Midbrain (tissue), 1 donor: ENCODE measurements at places on chromosomes 4 and X.

- no peak for DNase-seq
Measured at GRCh38 chr4:37631551-37631950, 54.6 kb downstream of the RELL1 start.

GRCh38 chr4:24978291-24979075, 52.3 kb downstream of the LGI2 start:
- DNase-seq = no peak

GRCh38 chrX:101230636-101231035, 11.1 kb downstream of the DRP2 start:
- no peak for DNase-seq

- no peak for DNase-seq
Measured at GRCh38 chrX:151552743-151553142, 10.7 kb upstream of the PASD1 start.

- no peak for DNase-seq
Measured at GRCh38 chr4:184889666-184890335, 64.0 kb upstream of the ACSL1 start.

DNA sequence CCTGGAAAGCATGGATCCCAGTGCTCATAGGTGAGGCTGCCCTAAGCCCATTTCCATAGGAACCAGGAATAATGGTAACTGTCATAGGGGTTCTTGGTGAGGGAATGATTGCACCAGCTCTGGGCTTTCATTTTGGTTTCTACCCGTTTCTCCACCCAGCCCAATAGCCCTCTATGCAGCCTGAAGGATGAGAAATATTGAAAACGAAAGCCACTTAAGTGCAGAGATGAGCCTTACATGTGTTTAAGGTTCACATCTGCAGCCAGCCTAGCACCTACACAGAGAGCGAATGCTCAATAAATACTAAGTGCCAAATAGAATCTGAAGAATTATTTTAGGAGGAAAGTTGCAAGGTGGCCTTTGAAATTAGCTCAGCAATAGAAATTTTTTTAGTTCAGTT, 60.4 kb downstream of the MCF2 start:
- DNase-seq = no peak

DNA sequence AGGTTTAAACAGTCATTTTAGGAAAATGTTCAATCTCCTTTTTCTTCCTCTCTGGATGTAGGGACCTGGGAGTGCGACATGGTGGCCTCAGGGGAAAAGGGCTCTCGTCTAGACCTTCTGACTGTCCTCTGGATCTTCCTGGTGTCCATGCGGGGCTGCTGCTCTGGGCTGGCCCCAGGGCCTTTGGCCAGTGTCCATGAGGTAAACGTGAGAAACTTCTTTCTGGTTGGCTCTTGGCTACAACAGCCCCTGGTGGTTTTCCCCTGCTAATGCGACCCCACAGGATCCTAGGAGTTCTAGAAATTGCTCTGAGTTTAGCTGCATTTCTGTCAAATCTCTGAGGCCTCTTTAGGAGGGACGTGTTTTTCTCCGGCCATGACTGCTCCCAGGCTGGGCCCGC, 85.7 kb downstream of the MFAP3L start:
- no peak for DNase-seq

DNA sequence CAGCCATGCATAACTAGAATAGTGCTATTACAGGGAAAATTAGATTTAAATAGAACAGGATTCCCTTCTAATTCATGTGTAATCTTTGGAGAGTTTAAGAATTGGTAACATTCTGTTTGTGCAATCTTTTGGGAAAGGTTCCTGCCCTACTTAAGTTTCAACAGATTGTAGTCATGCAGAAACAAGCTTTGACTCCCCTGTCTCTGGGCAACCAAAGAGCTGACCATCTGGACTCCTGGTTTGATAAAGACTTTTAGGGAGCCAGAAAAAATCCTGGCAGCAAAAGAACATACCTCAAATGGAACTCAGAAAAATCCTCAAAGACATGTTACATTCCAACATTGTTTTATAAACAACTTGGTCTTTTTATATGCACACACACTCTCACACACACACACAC, 191.1 kb upstream of the NEIL3 start:
- no peak for DNase-seq

DNA sequence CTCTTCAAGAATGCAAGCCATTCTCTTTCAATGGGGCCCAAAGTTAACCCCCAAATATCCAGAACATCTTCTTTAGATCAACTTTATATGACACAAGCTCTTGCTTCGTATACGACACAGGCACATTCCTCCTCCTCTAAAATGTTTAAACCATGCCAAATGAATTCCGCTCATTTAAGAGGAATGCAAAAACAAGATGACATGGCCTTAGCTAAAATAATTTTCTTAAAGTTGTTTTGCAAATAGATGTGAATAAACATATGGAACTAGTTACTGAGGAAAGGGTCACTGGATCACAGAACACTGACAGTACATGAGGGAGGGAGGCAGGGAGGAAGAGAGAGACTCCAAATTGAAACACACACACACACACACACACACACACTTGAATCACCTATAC, 97.4 kb downstream of the RASL11B start:
- no peak for DNase-seq

- DNase-seq = no peak
Measured at GRCh38 chr4:130163701-130164100, 1067.7 kb downstream of the C4orf33 start.

DNA sequence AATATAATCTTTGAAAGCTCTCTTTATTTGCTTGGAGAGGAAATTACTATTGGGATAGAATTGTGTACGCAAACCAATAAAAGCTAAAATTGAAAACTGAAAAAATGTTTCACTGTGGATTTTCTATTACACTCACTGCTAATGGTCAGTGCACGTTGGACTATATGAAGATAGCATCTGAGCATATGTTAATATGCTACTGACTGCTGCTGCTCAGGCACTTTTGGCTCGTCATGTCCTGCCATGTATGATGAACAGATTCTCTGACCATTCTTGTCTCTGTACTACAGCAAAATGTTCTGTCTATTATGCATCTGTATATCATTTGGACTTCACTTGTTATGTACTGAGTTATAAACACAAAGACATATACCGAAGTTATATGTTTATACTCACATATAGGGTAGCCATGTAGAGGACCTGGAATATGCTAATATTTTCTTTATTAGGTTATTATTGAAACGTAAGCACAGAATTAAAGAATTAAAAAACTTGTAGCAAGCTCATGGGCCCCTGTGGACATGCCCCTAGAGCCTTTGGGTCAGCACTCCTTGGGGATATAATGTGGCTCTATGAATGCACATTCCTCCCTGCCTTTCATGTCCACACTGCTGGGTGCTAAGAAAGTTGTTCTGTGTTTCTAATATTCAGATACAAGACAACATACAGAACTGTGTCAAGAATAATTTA, 120.8 kb downstream of the ANK2 start:
- DNase-seq = no peak

DNA sequence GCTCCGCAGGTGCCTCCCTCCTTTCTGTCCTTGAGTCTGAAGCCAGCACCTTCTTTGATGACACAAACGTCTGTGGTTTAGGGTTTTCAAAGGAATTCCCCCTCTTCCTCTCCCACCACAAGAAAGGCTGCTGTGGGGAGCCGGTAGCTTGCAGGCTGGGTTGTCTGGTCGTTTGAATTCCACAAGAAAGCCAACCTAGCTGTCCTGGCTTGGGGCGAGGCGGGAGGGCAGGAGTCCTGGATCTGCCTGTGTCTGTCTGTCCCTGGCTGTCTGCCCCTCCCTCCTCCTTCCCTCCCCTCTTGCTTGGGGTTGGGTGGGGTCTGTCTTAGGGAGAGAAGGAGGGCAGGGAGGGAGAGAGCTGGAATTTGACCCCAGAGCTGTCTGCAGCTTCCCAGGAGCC, 56.3 kb downstream of the SHROOM2 start:
- no peak for DNase-seq

DNA sequence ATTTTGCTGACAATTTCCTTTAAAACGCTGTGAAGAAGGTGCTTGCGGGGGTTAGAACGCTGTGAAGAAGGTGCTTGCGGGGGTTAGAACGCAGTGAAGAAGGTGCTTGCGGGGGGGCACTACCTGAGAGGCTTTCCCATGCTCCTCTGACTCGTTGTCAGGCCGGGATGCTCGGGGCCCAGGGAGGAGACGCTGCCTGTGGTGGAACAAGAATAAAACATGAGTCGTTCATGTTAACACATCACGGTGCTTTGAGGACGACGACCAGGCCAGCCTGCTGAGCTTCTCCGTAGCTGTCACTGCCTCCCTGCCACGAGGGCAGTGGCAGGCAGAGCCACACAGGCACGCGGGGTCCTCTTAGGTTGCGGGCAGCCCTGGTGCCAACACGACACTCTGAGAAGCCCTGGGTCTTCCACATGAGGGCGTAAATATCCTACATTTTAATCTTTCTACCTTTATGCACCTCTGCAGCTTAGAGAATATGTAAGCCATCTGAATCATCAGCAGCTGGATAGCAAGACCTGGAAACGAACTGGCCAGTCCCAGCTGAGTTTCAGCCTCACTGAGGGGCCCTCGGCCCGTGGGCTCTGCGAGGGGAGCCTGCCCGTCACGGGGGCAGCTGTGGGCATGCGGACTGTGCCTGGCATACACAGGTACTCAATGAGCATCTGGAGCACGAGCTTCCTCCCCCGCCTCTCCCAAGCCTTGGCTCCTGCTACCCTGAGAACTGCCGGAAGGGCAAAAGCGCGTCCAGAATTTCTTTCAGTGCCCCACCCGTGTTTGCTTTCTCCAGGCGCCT, 47.0 kb downstream of the FGFRL1 start:
- DNase-seq = no peak

DNA sequence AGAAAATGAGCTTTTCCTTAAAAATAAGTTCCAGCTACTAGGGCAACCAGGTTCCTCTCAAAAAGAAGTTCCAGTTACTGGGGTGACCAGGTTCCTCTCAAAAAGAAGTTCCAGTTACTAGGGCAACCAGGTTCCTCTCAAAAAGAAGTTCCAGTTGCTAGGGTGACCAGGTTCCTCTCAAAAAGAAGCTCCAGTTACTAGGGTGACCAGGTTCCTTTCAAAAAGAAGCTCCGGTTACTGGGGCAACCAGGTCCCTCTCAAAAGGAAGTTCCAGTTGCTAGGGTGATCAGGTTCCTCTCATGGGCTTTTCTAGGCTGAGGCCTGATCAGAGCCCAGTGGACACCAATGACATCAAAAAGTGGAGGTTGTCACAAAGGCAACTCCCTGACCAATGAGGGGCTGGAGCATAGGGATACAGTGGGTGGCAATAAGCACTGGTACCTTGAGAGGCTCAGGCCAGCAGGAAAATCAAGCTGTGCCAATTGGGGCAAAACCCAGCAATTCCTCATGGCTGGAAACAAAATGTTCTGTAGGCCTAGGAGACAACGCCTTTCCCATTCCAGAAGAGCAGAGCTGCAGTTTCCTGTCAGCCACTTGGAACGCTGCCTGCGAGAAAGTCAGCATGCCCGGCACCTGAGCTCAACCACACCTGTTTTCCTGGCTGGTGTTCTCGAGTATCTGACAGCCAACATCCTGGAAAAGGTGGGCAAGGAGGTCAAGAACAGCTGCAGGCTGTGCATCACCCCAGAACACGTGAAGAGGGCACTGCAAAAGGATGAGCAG, 12.3 kb upstream of the SYTL5 start:
- DNase-seq = peak; percentile 0

DNA sequence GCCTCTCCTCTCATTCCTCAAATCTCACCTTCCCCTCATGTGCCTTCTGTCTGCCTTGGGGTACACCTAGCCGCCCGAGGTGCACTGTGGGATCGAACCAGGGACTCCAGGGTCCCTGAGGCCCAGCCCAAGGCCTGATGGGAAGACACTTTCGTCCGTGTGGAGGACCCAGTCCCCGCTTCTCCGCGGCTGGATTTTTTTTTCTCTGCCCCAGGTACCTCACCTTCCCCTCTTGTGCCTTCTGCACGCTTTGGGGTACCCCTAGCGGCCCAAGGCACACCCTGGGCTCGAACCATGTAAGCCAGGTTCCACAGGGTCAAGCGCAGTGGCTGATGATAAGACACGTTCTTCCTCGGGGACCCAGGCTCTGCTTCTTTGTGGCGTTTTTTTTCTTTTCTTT, 530.7 kb downstream of the CWH43 start:
- no peak for DNase-seq

DNA sequence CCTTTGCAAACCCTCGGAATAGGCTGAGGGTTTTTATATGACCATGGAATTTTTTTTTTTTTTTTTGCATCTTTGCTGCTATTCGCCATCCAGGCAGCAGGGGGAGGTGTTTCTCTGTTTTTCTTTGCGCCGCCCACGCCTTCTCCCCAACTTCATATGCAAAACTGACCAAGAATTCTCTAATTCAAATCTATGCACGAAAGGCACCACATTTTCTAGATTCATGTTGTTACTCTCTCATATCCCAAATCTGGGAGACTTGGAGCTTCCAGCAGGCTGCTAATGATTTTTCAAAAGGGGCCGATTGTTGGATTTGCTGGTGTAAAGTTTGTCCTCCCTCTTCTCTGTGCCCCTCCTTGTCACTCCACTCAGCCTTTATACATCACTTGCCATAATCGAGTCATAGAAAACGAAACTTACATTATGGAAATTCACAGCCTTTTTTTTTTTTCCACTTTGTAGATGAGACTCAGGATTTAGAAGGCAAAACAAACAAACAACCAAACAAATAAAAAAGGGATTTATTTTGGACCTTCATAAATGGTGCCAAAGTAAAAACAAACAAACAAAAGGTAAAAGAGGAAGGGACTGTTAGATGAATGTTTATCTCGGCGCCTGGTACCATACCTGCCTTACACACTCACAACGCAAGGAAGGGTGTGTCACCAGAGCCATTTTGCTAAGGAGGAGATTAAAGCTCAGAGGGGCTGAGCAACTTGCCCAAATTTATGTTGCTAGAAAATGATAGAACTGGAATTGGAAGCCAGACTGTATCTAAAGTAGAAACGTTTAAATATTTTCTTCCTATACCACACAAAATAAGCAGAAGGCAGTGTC, 29.3 kb upstream of the BOD1L1 start:
- peak; percentile 60 for DNase-seq

DNA sequence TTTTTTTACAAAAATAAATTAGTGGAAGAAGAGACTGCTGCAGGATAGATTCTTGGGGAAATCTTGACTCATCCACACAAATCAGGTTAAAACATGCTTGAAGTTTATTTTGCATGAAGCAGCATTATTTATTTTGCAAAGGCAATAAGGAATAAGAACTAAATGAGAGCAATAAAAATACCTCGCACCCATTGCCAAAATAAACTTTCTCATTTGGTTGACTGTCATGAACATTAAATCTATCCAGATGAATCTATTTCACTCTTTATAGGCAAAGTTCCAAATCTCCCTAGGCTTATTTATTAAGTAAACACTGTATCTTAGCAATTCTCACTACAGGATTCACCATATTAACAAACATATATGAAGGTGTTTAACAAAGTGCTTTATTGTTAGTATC, 58.9 kb downstream of the HOPX start:
- no peak for DNase-seq

- no peak for DNase-seq
Measured at GRCh38 chr4:116499-116898, 7.8 kb upstream of the ZNF718 start.

DNA sequence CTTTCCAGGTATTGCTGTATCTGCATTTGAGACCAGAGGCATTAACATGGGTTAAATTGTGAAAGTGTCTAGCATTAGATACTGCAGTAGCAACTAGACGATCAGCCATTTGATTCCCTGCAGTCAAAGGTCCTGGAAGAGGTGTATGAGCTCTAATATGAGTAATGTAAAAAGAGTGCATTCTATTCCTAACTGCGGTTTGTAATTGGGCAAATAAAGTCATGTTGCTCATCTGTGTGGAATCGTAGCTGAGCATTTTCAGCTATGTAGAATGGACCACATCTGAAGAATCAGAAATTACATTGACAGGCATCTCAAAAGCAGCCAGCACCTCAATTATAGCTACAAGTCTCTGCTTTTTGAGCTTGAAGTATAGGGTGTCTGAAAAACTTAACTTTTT, 157.6 kb downstream of the ZNF518B start:
- no peak for DNase-seq

GRCh38 chrX:69876221-69876620, 173.5 kb downstream of the AWAT2 start:
- DNase-seq = no peak
